Stimulated activated CD8-positive, alpha-beta memory T cell treated with anti-CD3 and anti-CD28 coated beads, Interleukin-2, amount 100 ng/mL, for 48 hours (primary cell): ENCODE measurements at places on chromosomes 3 and 15.

GRCh38 chr3:162525771-162526170, 1029.2 kb downstream of the OTOL1 start:
- no peak for DNase-seq

GRCh38 chr15:50873935-50874361, 34.5 kb upstream of the AP4E1 start:
- DNase-seq, result no peak

- DNase-seq, result no peak
Measured at GRCh38 chr3:124315215-124316033, 323.5 kb upstream of the ROPN1 start.

- DNase-seq, result no peak
Measured at GRCh38 chr15:74262625-74263024, 26.5 kb downstream of the CCDC33 start.

DNA sequence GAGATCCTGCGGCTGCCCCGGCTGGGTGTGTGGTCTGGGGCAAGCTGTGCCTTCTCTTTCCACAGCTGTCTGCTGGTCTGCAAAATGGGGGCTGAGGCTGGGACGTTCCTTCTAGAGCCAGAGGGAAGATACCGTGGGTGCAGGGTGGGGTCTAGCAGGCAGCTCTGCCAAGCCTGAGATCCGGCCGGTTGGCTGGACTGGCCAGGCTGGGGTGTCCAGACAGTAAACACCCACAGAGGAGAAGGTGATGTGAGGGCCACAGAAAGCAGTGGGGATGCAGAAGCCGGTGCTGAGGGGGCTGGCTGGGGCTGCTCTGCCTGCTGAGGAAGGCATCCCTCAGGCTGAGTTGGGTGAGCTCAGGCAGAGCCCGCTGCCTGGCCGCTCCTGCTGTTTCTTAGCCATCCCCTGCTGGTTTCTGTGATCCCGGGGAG, 46.1 kb downstream of the FBLN2 start:
- DNase-seq, result no peak
